ENCODE measurements at places on chromosomes 7 and 10. TPM values are rescaled to one million over a fixed set of nuclear protein-coding genes. Genes with fewer than 3 reads are reported as not detected.

The CRPPA gene
- total RNA-seq: 2.2 TPM

The WEE2 gene
- not detected for total RNA-seq

The SEMA4G gene
- total RNA-seq: 1.4 TPM

The KLF14 gene
- total RNA-seq: not detected

The MSRB2 gene
- 3.6 TPM for total RNA-seq

The VSTM4 gene
- total RNA-seq: not detected

DNA sequence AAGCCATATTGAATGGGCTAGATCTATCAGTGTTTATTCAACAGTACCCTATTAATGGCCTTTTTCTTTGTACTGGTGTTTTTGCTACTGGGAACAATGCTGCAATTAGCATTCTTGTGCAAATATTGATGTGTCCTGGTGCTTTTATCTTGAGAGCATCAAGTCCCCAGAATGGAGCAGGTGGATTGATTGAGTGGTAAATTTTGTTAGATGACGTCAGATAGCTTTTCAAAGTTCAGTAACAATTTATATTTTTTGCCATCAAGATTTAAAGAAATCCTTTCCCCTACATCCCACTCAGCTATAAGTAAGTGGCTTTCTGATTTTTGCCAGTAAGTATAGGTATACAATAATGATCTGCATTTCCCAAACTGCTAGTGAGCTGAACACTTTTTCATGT, 63.4 kb upstream of the SYPL1 start:
- no peak for DNase-seq

GRCh38 chr7:98900815-98901214, 22.5 kb downstream of the TRRAP start:
- no peak for DNase-seq

- DNase-seq: no peak
Measured at GRCh38 chr10:47336387-47337134, 11.6 kb upstream of the RBP3 start.

- no peak for DNase-seq
Measured at GRCh38 chr10:20887706-20888555, 9.2 kb downstream of the NEBL start.

DNA sequence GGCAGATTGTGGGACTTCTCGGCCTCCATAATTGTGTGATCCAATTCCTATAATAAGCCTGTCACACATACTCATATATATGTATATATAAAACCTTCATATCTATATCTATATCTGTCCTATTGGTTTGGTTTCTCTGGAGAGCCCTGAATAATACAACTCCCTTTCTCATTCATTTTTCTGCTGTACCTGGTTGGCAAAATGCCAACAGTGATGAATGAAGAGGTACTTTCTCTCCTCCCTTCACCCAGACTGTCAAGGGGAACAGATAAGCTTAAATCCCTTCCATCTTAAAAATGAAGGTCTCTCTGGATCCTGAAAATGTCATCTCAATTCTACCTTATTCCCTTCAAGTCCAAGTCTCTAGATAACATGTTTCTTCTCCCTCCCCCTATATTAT, 60.3 kb upstream of the FOXP2 start:
- no peak for DNase-seq

DNA sequence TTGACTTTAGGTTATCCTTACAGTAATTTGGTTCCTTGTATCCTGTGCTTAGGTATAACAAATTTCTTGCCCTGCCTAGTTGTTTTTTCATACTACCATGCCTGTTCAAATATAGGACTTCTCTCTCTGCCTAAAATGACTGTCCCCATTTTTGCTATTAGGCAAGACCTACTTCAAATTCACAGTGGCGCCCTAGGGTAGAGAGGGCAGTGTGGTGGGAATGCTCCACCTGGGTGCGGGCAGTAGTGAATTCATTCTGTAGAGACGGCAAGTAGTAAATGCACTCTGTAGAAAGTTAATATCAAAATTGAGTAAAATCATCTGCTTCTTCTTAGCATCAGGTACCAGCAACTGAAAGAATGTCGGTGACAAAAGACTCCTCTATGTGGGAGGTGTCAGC, 120.4 kb upstream of the RHOBTB1 start:
- DNase-seq: no peak

DNA sequence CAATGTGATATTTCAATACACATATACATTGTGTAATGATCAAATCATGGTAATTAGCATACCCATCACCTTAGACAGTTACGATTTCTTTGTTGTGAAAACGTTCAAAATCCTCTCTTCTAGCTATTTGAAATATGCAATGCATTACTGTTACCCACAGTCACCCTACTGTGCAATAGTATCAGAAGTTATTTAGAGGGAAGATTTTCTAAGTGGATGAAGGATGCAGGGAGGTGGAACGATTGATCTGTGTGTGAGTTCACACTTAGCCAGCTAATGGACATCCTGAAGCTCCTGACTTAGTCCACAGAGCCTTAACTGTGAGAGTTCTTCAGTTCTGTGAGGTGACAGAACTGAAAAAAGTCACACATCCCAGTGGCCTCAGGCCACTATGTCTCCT, 97.2 kb upstream of the LAMB4 start:
- no peak for DNase-seq

- DNase-seq: no peak
Measured at GRCh38 chr7:144132262-144132661, 9.3 kb downstream of the OR2A14 start.

- DNase-seq: no peak
Measured at GRCh38 chr10:19577807-19578206, 238.4 kb upstream of the PLXDC2 start.

DNA sequence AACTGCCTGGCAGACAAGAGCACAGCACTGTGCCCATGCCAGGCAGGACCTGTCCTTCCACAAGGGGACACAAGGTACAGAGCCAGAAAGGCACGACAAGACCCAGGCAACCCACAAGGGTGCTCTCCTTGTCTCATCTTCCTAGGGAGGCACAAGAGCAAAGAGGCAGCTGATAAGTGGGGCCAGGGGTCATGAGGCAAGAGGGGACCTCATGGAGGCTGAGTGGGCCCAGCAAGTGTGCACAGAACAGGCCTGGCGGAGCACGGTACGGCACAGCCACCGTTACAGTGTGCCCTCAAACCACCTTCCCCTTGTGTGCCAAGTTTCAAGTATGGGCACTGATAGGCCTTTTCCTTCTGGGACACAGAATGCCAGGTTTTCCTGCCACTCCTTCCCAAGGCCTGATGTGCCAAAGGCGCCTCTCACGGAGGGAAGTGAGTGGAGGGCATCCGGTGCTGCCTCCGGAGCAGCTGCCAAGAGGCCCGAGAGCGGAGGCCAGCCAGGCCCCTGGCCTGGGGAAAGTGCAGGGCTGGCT, 75.6 kb downstream of the FAM53B start:
- DNase-seq: no peak
